Ovary (tissue), 10 donors: ENCODE measurements at places on chromosomes 5 and 9. TPM values are rescaled to one million over a fixed set of nuclear protein-coding genes. Genes with fewer than 3 reads are reported as not detected.

- no peak for DNase-seq
These were observed 290.2 kb upstream of the POU5F2 start for GRCh38 chr5:94031631-94032030.

DNA sequence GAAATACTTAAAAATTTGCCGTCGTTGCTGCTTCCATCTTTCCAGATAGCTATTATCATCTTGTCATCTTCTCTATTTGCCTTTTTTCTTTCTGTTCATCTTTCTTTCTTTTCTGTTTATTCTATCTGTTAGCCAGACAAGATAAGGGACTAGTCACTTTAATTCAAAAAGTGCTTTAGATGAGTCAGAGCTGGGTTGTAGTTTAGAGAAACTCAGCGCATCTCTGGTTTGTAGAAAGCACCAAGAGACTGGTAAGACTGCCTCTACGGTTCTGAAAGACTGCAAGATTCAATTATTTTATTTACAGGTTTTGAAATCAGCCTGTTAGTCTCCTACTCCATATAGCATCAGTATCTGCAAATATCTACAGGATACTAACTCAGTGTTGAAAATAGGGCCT lies 562.8 kb upstream of the RIOK2 start:
- DNase-seq, result no peak

The IL3 gene
- not detected for total RNA-seq

- DNase-seq, result no peak
These were observed 54.9 kb upstream of the BOD1 start for GRCh38 chr5:173671121-173671949.
